CD4-positive, alpha-beta T cell treated with Interleukin-4 for 1 hour (primary cell): ENCODE measurements at places on chromosomes 2 and 18.
A peak's percentile ranks its signal among the peaks of the same experiment; 100 is the strongest.

- no peak for DNase-seq
These were observed 198.3 kb upstream of the SLC35G4 start for GRCh38 chr18:11411048-11411447.

- no peak for DNase-seq
These were observed 607.6 kb downstream of the LRP1B start for GRCh38 chr2:141523199-141523598.

GRCh38 chr2:68466778-68467076, 367 bp downstream of the FBXO48 start:
- DNase-seq, result no peak

GRCh38 chr2:132884705-132885104, 214.7 kb upstream of the LYPD1 start:
- DNase-seq, result no peak

DNA sequence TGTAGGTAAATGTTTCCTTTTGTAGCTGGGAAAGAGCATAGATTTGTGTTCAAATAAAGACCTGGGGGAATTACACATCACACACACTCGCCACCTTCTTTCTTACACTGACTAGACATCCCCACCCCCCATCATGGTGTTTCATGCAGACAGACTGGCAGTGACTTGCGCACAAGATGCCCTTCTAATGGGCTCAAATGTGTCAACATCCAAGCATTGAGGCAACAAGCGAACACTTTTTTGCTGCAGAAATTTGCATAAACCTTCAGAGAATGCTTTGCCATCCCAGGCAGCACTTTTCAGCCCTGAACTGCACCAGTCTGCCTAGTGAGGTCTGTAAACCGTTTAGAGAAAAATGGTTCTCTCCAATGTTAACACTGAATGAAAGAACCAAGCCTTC, 4.5 kb downstream of the HOXD8 start:
- DNase-seq, result no peak

- DNase-seq, result no peak
These were observed 184.7 kb downstream of the SATB2 start for GRCh38 chr2:199273042-199273511.

GRCh38 chr18:21117409-21118131, 6.0 kb upstream of the ROCK1 start:
- no peak for DNase-seq

DNA sequence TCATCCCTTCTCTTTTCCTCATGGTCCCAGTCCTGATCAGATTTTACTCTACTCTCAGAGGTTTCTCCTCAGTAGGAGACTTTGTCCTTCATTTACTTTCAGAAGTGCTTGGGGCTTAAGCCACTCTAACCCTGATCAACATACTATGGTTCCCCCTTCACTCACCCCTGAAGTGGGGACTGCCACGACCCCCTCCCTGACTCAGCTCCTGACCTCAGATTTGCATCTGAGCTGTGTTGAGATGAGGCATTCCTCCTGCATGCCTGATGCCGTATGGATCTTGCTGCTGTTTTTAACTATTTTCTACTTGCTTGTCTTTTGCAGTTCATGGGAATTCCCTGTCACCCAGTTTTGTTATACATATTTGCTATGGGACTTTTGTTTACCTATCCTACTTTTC, 306.7 kb upstream of the CHST9 start:
- no peak for DNase-seq

- no peak for DNase-seq
These were observed 197.6 kb downstream of the MBD5 start for GRCh38 chr2:148218326-148219075.

DNA sequence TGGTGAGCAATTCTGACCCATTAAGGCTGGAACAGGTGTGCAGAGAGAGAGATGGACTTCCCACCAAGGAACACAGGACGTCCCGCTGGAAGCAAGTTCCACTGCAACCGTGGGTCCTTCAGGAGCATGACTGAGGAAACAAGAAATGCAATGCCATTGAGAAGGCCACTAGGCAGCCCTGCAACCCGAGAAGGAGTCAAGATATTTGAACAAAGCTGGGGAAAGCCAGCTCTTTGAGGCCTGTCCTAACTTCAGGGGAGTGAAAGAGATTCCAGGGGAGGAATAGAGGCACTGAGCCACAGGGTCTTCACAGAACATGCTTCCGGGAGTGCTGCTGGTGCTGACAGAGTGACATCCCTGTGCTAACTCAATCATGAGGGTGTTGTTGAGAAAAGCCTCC, 153.8 kb upstream of the ZNF236 start:
- DNase-seq, result no peak

DNA sequence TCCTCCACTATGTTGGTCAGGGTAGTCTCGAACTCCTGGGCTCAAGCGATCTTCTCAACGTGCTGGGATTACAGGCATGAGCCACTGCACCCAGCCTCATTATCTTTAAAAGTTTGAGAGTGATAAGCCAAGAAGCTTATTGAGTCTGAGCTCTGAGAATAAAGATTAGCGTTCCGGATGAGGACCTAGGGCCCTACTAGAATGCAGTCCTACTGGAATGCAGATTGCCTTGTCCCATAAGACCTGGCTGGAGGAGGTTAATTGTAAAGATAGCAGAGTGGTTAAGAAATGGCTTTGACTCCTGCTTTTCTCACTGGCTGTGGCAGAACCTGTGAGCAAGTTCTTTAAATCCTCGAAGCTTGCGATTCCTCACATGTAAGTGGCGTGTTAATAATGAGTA, 4.0 kb downstream of the VWA3B start:
- no peak for DNase-seq

- no peak for DNase-seq
These were observed 84.1 kb upstream of the SLC8A1 start for GRCh38 chr2:40535972-40536371.

- no peak for DNase-seq
These were observed 675.5 kb upstream of the SLC8A1 start for GRCh38 chr2:41127351-41127750.

- no peak for DNase-seq
These were observed 60.0 kb upstream of the TGIF1 start for GRCh38 chr18:3389977-3390376.

GRCh38 chr2:151947813-151948165, 119.6 kb upstream of the ARL5A start:
- peak; percentile 33 for DNase-seq

DNA sequence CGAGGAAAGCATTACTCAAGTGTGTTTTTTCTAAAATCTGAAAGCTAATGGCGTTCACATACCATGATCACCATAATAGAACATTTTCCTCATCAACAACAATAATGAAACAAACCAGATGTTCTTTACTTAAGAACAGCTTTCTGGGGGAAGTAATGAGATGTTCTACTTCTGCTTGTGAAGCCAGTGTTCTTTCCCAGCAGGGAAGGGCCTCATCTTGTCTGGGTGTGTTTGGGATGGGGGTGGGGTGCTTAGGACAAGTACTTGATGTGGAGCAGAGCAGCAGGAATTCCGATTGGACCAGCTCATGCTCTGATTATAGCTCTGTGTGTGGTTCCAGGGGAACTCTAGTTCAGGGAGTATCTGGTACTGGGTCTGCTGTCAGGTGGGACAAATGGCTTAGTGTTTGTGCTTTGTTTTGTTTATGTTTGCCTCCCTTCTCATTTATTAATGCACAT, 163.0 kb upstream of the NOSTRIN start:
- DNase-seq, result no peak

GRCh38 chr2:241908686-241909420, 39.3 kb downstream of the RTP5 start:
- no peak for DNase-seq

DNA sequence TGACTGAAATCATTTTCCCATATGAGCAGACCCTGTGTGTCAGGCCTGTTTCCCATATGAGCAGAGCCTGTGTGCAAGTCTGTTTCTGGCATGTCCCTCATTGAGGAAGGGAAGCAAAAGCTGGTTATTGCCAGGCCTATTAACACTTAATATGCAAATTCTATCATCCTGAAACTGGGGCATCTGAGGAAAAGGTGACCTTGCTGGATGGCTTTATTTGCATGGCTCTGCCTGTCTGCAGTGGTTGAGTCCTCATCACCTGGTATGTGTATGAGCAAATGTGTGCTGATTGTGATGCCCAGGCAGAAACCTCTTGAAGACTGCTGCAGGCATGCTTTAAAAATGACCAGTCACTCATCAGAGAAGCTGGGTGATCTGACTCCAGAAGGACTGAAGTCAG, 31.2 kb downstream of the EIF4E2 start:
- DNase-seq, result no peak

- DNase-seq, result no peak
These were observed 593 bp downstream of the ZNF514 start for GRCh38 chr2:95158891-95159619.

- DNase-seq, result no peak
These were observed 80.2 kb downstream of the CDH20 start for GRCh38 chr18:61413396-61413795.

GRCh38 chr18:64982414-64983055, 768.3 kb upstream of the CDH7 start:
- no peak for DNase-seq

GRCh38 chr18:34779112-34779511, 69.0 kb downstream of the DTNA start:
- no peak for DNase-seq

GRCh38 chr2:33491441-33492084, 15.1 kb downstream of the RASGRP3 start:
- DNase-seq, result no peak

DNA sequence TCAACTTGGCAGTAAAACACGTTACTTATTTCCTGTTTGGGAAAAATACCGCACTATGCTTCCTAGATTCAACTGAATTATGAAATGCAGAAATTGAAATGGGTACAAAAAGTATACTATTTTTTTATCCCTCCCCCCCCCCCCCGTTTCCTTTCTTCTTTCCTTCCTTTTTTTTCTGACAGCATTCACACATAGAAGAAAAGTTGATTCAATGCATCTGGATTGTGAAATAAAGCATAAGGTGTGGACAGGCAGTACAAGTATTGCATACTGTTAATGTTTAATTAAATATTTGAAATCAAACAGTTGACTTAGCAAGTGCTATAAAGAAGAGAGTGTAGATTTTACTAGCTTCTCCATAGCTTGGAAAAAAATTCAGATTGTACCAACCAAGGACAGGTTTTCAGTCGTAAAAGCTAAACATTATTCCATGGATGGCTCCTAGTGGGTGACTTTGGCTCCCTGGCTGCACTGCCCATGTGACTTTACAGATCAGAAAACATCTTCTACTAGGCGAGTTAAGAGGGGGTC, 21.6 kb upstream of the AGFG1 start:
- DNase-seq, result no peak

DNA sequence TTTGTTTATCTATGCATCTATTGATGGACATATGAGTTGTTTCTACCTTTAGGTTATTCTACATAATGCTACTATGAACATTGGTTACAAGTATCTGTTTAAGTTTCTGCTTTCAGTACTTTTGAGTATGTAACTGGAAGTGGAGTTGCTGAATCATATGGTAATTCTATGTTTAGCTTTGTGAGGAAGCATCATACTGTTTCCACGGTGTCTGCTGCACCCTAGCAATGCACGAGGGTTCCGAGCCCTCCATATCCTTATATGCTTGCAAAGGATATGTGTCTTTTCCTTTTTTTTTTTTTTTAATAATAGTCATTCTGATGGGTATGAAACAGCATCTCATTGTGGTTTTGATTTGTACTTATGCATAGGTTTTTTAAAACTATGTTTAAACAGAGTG, 83.7 kb downstream of the FMNL2 start:
- DNase-seq, result peak; percentile 21

GRCh38 chr2:33226546-33226945, 249.9 kb upstream of the RASGRP3 start:
- no peak for DNase-seq

GRCh38 chr2:72095364-72095763, 52.3 kb downstream of the CYP26B1 start:
- DNase-seq, result no peak

GRCh38 chr2:133247631-133248030, 320.6 kb downstream of the NCKAP5 start:
- DNase-seq, result no peak

DNA sequence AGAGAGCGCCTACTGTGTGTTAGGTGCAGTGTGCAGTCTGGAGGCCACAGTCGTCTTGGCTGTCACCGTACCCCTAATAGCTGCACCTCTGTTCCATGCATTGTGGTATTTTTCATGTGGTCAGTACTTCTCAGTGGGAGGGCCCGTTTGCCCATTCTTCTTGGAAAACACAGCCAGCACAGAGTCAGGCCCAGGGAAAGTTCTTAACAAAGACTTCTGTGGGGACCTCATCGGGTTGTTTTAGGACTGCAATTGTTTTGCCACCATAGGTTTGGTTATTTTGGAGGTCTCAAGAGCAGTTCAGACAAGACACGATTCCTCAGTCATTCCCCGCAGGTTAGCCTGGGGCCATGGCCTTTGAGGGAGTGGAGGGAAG, 62.3 kb downstream of the SMIM21 start:
- DNase-seq, result no peak

DNA sequence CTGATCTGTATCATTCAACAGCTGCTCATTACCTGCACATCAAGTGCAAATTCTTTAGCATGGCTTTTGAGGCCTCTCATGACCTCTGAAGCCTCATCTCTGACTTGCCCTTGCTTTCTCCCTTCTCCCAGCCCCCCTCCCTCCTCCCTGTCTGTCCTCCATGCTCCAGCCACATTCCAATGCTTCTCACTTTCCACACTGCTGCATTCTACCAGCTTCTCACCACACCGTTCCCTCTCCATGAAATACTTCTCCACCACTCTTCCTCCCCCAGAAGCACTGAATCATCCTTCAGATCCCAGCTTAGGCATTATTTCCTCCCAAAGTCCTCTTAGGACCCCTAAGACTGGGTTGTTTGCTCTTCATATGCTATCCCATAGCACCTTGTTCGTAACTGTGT, 26.9 kb downstream of the GCG start:
- no peak for DNase-seq

DNA sequence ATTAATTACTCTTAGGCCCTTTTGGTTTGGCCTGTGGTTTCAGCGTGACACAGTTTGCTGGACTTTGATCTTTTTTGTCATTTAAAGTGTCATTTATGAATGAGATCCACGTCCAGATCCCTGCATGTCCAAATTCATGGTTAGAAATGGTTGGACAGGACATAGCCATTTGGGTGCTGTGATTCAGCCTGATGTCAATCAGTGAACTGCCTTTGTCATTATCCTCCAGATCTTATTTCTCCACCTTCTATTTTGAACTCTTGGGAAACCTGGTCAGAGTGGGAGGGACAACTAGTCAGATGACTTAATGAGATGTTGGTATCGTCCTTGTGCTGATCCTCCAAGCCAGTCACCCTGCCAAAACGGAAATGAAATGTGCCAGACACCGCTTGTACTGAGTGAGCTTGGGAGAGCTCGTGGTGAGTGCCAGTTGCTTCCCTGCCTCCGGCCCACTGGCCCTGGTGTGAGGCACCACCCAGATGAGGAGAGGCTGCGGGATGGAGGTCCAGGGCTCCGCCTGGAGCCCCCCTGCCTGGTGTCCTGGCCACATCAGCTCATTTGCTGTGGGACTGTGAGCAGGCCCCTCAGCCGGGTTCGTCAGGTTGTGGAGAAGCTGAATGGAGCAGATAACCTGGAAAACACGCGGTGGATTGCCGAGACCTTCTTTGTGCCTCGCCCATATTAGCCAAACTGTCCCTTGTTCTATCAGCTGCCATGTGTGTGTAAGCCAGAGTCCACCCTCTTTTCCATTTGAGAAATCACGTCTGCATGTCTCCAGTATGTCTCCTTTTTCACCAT, 70.1 kb downstream of the DGKD start:
- no peak for DNase-seq

GRCh38 chr2:239321596-239322415, 79.0 kb downstream of the HDAC4 start:
- peak; percentile 74 for DNase-seq

- DNase-seq, result no peak
These were observed 387.3 kb downstream of the STK39 start for GRCh38 chr2:167860082-167860481.

GRCh38 chr18:13696961-13697360, 29.4 kb downstream of the FAM210A start:
- DNase-seq, result no peak
